Activated CD4-positive, alpha-beta T cell treated with anti-CD3 and anti-CD28 coated beads, Interleukin-2, amount 50 U/mL, for 1 hour (primary cell): ENCODE measurements at places on chromosomes 3 and 15.

- DNase-seq, result no peak
Observed at GRCh38 chr15:77983708-77984445, 93.6 kb downstream of the TBC1D2B start.

DNA sequence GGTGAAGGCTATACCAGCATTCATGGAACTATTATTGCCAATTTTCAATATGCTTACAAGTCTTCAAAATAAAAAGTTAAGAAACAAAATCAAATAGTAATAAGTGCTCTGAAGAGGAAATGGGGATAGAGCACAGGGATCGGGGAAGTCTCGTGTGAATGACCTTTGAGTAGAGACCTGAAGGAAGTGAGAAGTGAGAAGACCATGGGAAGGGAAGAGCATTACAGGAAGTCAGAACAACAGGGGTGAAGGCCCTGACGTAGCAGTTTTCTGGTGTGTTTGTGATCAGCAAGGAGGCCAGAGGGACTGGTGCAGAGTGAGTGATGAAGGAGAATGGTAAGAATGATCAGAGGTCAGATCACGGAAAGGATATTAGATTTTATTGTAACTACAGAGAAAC, 48.1 kb downstream of the STAC start:
- no peak for DNase-seq

DNA sequence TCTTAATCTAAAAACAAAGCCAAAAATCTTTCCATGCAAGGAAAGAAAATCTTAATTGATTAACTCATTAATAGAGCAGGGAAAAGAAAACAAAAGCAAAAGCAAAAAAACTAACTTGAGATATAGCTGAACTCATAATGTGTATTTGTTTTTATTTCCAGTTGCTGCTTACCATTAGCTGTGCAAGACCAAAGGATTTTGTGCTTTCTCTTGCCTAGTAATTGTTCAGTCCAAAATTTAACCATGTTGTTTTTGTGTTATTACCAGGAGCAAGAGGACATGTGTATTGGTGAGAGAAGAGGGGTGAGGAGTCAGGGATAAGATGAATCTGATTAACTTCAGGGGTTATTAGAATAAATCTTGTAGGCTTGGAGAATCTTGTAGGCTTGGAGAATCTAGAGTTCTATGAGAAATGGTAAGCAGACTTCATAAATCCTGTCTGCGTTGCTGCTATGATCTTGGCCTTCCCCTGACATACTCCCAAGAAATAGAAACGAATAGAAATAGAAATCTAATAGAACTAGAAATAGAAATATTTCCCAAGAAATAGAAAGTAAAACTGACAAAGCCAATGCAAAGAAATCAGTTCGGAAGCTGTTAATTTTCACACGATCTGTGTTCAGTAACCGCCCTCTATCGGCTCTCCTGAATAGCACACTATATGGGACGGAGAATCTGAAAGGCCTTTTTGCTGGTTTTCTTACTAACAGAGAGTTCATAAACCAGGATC, 72.6 kb upstream of the TNFSF10 start:
- no peak for DNase-seq

DNA sequence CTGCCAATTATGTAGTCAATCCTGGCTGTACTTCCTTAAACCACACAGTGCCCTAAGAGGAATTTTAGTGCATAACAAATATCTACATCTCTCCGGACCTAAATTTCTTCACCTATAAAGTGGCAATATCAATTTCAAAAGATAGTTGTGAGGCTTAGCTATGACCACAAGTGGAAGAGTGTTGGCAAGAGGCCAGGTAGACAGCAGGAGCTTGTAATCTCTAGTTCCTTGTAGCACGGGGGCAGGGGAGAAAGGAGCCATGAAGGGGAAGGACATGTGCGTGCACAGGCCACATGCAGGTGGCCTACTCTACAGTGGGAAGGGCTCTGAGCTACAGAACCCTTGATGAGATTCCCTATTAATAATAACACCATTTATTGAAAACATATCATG, 269.7 kb downstream of the ABHD5 start:
- no peak for DNase-seq

DNA sequence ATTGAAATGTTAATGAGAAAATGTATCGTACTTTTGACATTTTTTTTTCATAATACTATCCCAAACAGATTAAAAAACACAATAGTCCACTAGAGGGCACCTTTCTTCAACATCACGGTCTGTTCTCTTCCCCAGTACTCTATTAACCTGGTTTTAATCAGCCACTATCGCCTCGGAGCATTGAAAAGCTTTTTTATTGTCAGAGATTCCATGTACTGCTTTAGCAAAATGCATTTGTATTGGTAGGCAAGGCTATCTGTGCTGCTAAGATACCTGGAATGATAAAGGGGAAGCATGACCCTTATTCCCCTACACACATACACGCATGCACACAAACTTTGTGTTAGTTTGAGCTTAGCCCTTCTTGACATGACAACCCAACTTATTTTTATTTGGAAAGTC, 160.1 kb upstream of the IL12A start:
- no peak for DNase-seq

GRCh38 chr15:88586401-88587162, 34.6 kb upstream of the AEN start:
- DNase-seq, result no peak

DNA sequence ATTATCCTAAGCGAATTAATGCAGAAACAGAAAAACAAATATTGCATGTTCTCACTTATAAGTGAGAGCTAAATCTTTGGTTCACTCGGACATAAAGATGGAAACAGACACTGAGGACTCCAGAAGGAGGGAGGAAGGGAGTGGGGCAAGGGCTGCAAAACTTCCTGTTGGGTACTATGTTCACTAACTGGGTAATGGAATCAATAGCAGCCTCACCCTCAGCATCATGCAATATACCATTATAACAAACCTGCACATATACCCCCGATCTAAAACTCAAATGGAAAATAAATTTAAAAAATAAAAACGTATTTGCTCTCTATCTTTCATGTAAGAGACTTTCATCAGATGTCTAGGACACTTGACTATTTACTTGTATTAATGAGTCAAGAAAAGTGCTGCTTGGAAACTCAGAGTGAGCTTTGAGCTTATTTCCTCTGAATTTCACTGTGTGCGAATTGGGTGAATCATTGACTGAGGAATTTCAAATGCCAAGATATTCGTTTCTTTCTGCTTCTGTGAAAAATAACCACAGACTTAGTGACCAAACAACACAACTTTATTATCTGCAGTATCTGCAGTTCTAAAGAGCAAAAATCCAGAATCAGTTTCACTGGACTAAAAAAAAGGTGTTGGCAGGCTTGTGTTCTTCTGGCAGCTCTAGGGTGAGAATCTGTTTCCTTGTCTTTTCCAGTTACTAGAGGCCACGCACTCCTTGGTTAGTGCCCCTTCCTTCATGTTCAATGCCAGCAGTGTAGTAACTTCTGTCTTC, 18.4 kb downstream of the TM4SF18 start:
- DNase-seq, result no peak

GRCh38 chr15:39025321-39025720, 460.7 kb upstream of the RASGRP1 start:
- no peak for DNase-seq

- no peak for DNase-seq
Observed at GRCh38 chr3:133038089-133038730, at the start of gene TMEM108. Gene TMEM108 (plus strand): TSS chr3:133038391.

DNA sequence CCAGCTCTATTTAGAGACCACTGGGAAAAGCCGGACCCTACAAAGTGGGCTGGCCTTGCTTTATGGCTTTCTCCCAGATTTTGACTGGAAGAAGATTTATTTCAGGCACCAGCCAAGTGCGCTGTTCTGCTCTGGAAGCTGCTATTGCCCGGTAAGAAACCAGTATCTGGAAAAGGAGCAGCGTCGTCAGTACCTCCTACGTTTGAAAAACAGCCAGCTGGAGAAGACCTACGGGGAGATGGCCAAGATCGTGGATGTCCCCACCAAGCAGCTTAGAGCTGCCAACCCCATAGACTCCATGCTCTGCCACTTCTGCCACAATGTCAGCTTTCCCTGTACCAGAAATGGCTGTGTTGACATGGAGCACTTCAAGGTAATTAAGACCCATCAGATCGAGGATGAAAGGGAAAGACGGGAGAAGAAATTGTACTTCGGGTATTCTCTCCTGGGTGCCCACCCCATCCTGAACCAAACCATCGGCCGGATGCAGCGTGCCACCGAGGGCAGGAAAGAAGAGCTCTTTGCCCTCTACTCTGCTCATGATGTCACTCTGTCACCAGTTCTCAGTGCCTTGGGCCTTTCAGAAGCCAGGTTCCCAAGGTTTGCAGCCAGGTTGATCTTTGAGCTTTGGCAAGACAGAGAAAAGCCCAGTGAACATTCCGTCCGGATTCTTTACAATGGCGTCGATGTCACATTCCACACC, 60.9 kb downstream of the PXYLP1 start:
- DNase-seq, result no peak

DNA sequence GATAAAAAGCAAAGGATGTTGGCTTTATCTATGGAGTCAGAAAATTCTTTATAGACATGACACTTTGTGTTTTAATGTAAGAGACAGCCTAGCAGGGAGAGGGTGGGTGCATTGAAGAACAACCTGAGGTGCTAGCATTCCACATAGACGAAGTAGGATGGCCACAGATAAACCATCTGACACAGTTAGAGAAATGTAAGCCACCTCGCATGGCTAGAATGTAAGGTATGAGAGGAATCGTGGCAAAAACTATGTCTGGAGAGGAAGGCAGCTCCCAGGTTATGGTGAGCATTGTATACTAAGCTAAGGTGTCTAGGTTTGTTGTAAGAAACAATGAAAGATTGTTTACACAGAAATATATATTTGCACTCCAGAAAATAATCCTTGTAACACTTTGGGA, 194.0 kb upstream of the SLITRK3 start:
- DNase-seq, result no peak

- no peak for DNase-seq
Observed at GRCh38 chr3:62378311-62378789, 5.0 kb upstream of the FEZF2 start.

- peak; percentile 38 for DNase-seq
Observed at GRCh38 chr15:65791335-65792137, 557 bp downstream of the DENND4A start.

- DNase-seq, result no peak
Observed at GRCh38 chr15:60255390-60255789, 142.4 kb downstream of the ANXA2 start.

DNA sequence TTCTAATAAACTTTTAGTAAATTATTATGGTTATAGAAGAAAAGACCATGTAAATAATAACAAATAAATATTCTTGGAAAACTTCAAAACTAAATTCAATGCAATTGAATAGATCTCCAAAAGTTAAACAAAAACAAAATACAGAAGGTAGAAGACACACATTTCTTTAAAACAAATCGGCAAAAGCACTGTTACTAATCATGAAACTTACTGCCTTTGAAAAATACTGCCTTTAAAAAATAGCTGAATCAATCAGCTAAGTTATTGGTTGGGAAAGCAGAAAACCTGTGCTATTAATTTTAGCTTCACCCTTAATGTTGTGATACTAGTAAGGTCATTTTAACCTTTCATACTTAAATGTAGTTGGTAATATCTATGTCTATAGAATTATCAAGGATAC, 3.0 kb downstream of the GPR15 start:
- no peak for DNase-seq

- no peak for DNase-seq
Observed at GRCh38 chr3:71641674-71642073, 58.1 kb upstream of the FOXP1 start.

- DNase-seq, result peak; percentile 13
Observed at GRCh38 chr3:42300013-42300412, 34.0 kb upstream of the CCK start.

DNA sequence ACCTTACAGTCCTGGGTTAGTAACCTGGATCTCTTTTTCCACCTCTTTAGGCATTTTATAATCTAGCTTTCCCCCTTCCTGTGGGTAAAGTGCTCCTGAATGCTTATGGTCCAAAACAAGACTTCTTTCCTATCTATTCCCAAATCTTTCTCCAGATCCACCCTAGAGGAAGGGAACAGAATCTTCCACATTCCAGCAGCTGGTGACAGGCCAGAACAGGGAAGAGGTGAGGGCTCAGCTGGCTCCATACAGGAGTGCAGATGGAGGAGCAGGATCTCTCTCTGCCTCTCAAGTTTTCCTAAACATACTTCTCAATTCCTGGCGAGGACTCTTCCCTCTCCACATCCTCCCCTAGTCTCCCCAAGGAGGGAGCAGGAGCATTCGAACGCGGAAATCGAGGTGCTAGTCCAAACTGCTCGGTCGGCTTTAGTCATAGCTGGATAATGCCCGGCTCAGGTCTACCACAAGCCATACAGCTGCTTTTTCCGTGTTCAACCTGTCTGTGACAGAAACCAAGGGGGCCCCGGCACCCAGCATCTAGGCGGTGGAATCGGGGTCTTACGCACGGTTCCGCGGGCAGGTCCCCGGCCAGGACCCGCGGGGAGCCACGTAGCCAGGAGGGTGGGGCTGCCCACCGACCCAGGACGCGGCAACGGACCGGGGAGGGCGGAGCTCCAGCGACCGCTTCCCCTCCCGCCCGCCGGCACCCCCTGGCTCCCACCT, 4.0 kb downstream of the RASSF1 start:
- peak; percentile 56 for DNase-seq

DNA sequence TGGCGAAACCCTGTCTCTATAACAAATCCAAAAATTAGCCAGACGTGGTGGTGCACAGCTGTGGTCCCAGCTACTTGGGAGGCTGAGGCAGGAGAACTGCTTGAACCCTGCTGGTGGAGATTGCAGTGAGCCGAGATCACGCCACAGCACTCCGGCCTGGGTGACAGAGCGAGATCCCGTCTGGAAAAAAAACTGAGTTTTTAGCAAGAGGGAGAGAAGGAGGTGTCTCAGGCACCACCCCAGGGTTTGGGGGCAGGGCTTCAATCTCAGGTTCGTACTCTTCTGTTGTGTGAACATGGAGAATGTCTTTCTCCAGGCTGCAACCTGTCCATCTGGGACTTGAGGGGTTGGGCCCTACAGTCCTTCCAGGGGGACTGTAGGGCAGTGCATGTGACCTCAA, 2.7 kb downstream of the CHRNA3 start:
- DNase-seq, result no peak

DNA sequence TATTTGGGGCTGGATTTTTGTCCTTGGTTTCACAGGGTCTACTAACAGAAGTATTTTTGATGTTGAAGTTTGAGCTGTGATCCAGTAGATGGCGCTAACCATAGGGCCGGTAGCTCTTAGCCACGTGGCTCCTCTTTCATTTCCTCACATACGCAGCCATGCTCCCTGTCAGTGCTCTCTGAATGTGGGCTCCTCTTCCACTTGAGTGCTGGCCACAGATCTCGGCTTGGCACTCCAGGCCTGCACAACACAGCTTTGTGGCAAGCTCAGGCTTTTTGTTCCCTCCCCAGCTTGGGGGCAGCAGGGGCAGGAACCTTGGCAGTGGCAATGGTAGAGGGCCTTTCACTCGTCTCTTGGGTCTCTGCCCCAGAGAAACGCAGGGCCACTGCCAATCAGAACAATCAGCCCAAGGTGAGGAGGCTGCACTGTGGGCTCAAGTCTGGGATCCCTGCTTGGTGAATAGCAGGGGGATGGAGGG, 18.6 kb upstream of the DNAAF4 start:
- no peak for DNase-seq

DNA sequence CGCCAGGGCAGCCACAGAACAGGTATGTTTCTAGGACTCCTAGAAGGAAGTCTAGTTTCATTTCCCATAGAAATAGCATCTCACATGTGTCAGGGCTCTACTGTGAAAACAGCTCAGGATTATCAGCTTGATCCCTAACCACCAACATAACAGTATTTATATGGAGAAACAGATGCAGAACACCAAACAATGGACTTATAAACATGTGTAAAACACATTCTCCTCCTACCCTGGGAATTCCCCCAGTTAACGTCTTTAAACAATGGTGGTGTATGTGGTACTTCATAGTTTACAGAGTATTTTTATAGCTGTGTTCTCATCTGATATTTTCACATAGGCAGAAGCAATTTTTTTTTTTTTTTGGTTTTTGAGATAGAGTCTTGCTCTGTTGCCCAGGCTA, 9.7 kb downstream of the TNFSF10 start:
- no peak for DNase-seq
